ENCODE measurements at places on chromosomes 5 and 9.
A peak's percentile ranks its signal among the peaks of the same experiment; 100 is the strongest.

DNA sequence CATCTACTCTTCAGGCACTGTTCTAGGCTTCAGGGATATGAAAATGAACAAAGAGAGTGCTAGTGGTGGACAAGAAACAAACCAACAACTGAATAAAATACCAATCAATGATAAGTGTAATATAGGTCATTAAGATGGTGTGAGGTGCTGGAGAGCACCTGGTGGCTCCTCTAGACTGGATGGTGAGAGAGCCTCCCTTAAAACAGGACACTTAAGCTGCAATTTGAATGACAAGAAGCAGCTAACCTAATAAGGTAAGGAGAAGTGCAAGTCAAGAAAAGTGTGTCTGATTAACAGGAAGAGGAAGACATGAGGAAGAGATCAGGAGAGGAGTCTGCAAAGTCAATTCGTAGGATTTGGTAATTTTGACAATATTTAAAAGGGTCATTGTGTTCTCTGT is 23.1 kb downstream of the JAKMIP2 start:
- DNase-seq: no peak

GRCh38 chr5:150503386-150503785 is 4.5 kb upstream of the NDST1 start:
- no peak for DNase-seq

DNA sequence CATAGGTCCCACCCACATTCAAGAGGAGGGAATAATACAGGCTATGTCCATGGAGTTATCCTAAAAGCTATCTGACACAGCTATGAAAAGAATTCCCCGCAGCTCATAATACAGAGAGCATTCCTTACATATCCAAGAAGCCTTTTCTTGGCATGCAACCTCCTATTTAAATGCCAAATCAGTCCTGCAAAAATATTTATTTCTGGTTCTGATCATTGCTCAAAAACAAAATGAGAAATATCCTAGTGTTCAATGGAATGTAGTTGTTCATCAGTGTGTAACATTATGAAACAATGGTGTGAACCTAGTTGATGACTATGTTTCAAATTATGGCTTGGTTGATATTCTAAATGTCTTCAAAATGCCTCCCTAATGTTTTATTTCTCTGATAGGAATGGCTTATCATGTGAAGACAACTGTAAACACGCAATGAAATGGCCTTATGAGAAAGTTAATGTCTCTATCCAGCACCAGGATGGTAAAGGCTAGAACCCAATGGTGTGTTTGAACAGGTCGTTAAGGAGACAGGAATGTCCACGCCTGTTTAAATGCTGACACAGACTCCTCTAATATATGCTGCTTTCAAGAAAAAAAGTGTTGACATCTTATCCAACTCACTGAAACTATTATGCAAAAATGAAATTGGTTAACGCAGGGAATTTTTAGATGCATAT is 126.7 kb upstream of the CDH6 start:
- DNase-seq: no peak

DNA sequence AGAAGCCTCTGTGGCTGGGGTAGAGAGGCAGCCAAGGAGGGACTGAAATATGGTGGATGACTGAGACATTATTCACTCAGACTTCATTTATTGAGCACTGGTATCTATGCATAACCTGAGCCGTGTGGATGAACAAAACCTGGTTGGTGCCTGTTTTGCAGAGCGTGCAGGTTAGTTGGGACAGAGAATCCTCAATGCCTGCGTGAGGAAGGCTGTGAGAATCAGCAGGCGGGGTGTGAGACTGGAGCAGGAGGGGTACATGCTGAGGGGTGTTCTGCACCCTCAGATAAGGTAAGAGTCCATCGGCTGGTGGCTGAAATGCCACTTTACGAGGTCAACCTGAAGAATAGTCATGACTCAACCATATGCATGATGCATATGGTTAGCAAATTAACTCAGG is 271.6 kb downstream of the MED10 start:
- no peak for DNase-seq

- DNase-seq: no peak
Measured at GRCh38 chr5:140986117-140986521, 19.8 kb downstream of the PCDHAC2 start.

DNA sequence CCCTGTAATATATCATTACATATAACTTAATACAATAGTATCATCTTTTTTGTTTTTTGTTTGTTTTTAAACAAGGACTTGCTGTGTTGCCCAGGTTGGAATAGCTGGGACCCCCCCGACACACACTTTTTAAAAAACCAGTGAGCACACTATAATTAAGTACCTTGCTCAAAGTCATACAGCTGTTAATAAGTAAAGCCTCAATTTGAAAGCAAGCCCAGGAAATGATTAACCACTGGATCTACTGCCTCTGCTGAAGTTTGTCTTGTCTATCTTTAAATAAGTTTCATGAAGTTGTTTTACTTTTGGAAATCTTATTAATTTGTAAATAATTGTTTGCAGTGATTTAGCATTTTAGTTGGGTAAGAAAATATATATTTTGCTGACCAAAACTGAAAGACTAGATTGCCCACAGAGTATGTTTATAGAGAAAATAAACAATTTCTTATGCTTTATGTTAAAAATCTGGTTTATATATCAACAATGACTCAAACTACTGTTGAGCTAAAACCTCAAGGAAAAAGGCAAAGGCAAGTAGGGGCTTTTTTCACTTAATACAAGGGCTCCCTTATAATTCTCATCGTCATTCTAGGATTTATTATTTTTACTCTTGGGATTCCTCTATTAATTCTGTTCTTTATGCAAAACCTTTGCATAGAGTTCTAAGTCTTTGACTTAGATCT is 5.8 kb upstream of the CARNMT1 start:
- no peak for DNase-seq

DNA sequence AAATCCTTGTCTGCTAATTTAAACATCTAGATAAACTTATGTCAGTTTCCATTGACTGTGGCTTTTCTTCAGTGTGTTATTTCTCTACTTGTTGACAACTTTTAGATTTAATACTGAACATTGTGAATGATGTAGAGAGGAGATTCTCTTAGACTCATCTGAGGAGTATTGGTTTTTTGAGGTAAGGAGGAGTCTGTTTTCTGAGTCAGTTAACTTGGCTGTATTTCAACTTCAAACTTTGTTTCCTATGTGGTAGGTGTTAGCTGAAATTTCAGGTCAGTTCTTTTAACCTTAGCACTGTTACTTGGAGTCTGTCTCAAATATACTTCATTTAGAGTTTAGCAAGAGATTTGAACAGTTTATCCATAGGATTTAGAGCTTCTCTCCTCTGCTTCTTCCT is 67.9 kb downstream of the XRCC4 start:
- DNase-seq: no peak

- DNase-seq: no peak
Measured at GRCh38 chr5:141769671-141770070, 87.6 kb upstream of the ARAP3 start.

DNA sequence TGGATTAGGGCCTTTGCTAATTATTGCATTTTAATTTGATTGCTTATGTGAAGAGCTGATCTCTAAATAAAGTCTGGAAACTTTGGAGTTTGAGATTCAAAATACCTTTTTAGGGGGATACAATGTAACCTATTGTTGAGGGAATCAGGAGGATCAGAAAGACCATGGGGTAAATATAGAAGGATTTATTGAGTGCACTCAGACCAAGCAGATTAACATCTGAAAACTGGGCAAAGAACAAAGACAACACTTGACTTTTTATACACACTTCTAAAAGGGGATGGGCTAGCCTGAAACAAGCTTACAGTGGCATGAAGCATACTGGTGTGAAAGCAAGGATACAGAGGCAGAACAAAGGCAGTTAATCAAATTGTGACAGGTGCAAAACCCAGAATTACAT is 174.3 kb downstream of the MRPS30 start:
- DNase-seq: no peak

GRCh38 chr5:149485655-149486615 is 65.3 kb downstream of the CSNK1A1 start:
- no peak for DNase-seq

DNA sequence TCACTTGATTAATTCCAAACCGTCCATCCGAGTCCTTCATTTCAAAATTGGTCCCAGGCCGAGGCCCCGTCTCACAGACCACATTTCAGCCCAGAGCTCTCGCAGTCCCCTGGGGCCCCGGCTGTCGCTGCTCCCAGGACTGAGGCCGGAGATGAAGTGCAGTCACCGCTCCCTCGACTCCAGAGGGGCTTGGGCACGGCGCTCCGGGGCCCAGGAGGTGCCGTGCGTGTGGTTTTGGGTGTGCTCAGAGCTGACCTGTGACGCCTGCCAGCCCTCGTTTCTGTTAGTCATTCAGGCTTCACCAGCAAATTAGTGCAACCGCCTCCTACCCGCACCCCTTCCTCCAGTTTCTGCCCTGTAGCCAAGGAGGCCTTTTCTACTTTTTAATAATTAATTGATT is 48.7 kb upstream of the PHYKPL start:
- no peak for DNase-seq

- no peak for DNase-seq
Measured at GRCh38 chr5:42321785-42322184, 101.5 kb upstream of the GHR start.

DNA sequence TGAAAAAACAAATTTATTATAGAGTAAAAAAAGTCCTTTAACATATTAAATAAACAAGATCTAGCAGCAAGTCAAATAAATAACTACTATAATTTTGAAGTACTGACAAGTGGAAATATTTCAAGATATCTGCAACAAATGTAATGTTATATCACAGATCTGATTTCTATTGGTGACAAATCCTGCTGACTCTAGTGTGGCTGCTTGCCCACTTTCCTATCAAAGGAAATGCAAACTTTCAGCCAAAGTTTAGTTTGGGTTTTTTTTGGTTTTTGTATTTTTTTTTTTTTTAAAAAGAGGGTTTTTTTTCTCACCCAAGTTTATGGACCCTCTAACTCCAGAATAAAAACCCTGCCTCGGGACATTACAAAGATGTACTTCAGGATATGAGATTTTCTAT is 12.9 kb downstream of the ADRA1B start:
- DNase-seq: no peak

DNA sequence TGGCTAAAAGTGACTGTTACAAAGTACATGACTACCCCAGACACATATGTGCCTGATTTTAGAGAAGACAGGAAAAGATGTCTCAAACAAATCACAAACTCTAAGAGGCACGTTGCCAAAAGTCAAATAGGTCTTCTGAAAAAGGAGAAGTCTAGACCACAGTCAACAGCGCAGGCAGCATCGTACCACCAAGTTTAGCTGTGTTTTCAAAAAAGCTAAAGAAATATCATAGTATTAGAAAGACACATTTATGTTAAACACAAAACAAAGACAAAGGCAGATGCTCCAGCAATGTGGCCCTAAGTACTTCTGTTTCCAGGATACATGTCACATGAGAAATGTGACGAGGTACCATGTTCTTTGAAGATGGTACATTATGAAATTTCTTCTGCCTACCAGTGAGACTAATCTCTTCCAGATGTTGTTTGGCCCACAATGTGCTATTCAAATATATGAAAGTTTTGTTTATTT is 43.5 kb downstream of the LPAR1 start:
- peak; percentile 90 for DNase-seq

GRCh38 chr9:132509928-132510874 is 72.2 kb upstream of the BARHL1 start:
- DNase-seq: no peak

- DNase-seq: no peak
Measured at GRCh38 chr9:72753266-72753893, 199.5 kb downstream of the ALDH1A1 start.

- DNase-seq: no peak
Measured at GRCh38 chr5:172895549-172895948, 61.5 kb downstream of the ERGIC1 start.
